ENCODE measurements at places on chromosomes 4 and X.

DNA sequence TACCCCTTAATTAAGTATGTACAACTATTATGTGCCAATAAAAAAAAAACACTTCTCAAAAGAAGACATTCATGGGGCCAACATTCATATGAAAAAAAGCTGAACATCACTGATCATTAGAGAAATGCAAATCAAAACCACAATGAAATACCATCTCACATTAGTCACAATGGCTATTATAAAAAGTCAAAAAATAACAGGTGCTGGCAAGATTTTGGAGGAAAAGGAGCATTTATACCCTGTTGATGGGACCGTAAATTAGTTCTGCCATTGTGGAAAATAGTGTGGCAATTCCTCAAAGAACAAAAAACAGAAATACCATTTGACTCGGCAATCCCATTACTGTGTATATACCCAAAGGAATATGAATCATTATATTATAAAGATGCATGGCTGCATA, 229.9 kb downstream of the PAPSS1 start:
- DNase-seq: no peak

- no peak for DNase-seq
These were observed 518.7 kb downstream of the GRXCR1 start for GRCh38 chr4:43411226-43411625.

DNA sequence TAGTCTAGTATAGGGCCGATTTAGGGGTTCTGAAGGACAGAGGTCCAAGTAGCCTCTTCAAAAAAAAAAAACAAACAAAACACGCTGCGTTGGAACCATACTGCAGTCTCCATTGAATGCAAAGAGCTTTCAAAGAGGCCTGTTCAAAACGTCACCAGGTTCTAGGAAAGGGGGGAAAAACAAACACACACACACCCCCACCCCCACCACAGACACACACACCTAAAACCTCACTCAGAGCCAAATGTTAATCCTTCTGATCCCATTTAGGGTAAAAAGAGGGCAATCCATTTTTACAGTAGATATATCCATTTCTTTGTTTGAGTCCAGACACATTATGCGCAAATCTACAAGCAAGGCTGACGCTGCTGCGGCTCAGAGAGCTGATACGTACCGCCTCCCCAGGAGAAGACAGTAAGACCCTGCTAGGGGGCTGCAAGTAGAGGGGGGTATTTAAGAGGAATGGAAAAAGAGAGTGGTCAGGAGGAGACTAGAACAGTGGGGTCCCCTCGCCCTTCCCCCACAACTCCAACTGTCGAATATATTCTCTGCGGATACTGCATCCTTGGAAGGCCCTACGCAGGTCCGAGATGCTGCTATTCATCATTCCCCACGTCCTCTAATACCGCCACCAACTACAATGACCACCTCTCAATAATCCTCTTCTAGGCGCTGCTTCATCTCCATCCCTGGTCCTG, 1.3 kb downstream of the NKRF start:
- no peak for DNase-seq

GRCh38 chr4:38774181-38774955, 8.4 kb downstream of the TLR10 start:
- no peak for DNase-seq

- no peak for DNase-seq
These were observed 315.5 kb upstream of the BOD1L1 start for GRCh38 chr4:13942977-13943376.

DNA sequence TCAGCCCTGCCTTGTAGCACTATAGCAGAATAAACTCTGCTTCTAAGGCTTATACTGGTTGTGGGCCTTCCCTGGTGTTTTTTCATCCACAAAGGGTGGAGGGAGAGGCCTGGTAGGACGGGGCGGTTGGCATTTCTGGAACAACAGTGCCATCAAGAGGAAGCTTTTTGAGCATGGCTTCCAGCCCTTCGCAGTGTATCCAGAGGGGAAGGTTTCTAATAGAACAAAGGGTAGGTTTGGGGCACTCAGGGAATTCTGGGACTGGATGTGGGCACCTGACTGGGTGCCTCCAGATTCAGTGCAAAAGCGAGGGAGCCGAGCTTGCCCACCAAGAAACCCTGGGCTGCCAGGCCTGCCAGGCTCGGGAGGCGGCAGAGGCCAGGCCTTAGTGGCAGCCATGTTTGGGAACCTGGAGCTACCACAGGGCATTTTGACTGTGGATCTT, 229.6 kb upstream of the AGTR2 start:
- DNase-seq: peak; percentile 56

DNA sequence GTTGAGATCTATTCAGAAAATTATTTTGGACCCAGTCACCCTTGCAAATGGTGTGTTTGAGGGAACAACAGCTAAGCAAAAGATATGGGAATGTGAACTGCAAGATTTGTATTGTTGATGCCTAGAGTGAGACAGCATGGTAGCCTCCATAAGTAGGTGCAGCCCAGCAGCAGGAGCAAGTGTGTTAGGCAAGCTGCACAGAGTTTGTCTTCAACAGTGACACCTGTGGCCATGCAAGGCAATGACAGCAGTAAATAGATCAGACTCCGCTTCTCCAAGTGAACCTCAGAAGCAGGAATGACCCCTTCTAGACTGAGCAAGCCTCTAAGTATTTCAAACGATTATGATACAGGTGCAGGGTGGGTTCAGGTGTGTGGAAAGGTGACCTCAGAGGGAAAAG, 133.4 kb upstream of the MSX1 start:
- no peak for DNase-seq

DNA sequence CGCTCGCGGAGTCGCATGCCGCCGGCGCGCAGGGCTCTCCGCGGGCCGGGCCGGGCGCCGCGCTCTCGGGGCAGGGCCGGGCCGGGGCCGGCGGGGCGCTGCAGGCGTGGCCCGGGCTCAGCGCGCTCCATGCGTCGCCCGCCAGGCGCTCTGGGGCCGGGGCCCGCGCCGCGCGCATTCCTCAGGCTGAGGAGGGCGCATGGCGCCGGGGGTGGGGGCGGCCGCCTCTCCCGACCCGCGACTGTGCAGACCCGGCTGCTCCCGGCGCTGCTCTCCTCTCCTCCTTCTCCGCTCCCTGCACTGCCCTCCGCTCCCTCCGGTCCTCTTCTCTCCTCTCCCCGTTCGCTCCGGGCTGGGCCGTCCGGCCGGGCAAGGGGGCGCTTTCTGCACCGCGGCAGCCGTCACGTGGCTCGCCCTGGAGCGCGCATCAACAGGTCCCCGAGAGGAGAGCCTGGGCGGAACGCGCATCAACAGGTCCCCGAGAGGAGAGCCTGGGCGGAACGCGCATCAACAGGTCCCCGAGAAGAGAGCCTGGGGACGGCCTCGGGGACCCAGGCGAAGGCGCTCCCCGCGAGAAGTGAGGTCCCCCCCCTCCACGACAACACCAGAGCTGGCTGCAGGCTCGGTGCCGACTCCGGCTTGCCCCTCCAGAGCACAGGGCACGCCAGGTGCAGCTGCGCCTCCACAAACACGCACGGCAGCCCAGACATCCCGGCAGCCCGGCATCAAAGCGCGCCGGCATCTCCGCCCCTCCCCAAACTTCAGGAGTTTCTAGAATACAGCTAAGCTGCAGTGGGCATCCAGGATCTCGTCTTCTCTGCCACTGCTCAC, 12.9 kb downstream of the PPP2R3B start:
- no peak for DNase-seq

GRCh38 chr4:157977086-157977485, 195.7 kb downstream of the GASK1B start:
- no peak for DNase-seq

DNA sequence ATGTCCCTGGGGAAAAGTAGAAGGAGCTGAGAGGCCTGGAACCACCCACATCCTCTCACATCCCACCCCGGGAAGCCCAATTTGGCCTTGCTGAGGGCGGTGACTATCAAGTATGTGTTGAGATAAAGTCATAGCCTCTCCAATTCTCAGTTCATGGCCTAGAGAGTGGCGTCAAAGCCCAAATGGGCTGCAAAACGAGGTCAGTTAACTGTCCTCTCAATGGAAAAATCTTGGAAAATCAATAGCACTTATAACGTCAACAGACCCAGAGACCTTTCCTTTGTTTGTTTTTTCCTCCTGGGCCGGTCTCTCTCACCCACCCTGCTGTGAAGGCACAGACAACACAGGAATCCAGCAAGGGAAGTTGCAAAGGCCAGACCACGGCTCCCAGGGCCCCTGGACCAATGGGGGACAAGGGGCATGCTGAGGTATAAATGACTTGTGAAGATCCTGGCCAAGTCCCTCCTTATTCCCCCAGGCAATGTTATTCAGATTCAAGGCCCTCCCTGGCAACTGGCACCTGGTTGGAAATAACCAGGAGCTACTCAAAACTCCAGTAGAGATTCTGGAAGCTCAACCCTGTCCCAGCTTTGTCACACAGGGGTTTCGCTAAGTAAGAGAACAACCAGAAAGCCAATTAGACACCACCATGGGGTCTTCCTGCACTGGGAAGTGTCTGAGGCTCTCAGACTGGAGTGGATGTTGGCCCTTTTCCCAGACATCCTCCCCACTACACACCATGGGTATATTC, 38.6 kb downstream of the TSC22D3 start:
- DNase-seq: no peak

- no peak for DNase-seq
These were observed 67.4 kb upstream of the CITED1 start for GRCh38 chrX:72373136-72373535.

- no peak for DNase-seq
These were observed 55.4 kb upstream of the ESX1 start for GRCh38 chrX:104310090-104310489.

DNA sequence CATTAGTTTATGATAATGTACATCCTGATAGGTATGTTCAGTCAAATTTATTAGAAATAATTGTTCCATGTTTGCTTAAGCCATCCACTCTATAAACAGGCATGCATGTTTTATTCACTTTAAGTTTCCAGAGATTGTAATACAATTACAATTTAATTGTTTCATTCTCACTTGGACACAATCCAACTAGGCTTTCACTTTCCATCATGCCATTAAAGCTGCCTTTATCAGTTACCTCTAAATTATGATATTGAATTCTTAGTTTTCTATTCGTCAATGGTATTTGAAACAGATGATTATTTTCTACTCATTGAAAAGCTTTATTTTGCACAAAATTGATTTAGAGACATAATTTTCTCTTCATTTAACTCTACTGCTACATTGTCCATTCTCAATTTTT, 1196.3 kb downstream of the RAPGEF2 start:
- DNase-seq: no peak

GRCh38 chrX:110153244-110153643, 150.3 kb downstream of the TMEM164 start:
- no peak for DNase-seq

DNA sequence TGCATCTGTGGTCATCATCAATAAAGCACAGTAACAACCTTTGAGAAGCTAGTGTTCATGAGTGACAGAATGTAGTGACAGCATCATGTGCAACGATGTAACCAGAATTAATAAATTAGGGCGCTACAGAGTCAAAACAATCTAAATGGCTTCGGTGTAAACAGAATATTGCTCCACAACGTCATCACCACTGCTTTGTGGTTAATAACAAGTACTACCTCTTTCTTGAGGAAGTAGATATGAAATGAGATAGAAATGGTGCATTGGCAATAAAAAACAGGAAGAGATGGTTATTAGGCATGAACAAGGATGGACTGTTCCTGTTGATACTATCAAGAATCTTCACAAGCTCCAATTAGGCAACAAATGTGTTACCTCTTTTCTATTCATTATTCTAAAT, 8.7 kb upstream of the PDHA2 start:
- DNase-seq: no peak

GRCh38 chrX:10667143-10667542, 46.8 kb upstream of the MID1 start:
- DNase-seq: no peak

DNA sequence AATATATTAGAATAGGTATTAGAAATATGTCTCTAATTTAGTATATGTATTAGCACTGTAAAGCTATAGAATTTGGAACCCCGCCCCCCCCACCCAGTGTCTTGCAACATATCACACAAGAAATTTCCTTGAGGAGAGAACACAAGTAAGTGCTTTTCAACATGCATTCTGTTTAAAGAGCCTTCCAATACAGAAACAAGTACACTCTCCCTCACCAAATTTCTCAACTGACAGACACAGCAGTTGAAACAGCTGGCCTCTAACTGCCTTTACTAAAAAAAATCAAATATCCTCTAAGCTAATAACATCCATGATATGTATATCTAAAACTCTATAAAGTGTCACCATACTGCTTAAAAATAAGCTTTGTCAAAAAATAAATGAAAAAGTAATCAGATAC, 12.4 kb downstream of the CAMK2D start:
- no peak for DNase-seq

GRCh38 chrX:11423362-11423818, 130.2 kb downstream of the AMELX start:
- DNase-seq: no peak

- DNase-seq: no peak
These were observed 6.8 kb downstream of the RBM47 start for GRCh38 chr4:40622913-40623312.

DNA sequence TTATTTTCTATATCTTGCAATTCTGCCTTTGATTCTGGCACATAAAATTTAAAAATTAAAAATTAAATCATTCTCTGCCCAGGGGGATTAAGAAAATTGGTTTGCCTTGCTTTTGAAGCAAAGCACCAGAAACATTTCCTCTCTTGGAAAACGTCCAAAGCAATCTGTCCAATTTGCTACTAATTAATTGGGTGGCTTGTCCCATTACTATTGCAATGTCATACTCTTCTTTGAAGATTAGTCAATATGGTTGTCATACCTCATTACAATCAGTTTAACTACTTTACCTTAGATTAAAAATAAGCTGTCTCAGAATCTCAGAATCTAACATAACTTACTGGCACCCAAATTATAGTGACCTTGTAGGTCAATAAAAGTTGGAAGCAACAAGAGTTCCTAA, 208.8 kb downstream of the TMA16 start:
- DNase-seq: no peak

GRCh38 chr4:158996669-158997074, 106.2 kb upstream of the RAPGEF2 start:
- DNase-seq: no peak

- DNase-seq: no peak
These were observed 448.3 kb upstream of the SLIT2 start for GRCh38 chr4:19803406-19803805.

- DNase-seq: no peak
These were observed 155.1 kb downstream of the PDGFRA start for GRCh38 chr4:54384152-54384551.

DNA sequence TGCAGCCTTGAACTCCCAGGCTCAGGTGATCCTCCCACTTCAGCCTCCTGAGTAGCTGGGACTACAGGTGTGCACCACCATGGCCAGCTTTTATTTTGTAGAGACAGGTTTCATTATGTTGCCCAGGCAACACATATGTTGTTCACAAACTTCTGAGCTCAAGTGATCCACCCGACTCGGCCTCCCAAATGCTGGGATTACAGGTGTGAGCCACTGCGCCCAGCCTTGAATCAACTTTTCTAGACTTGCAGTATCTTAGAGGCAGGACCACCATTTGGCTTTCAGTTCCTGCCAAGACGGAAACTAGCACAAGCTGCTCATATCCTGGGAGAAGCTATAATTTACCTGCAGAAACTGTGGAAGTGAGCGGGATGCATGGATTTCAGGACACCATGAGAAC, 19.9 kb downstream of the NAT8L start:
- DNase-seq: no peak

GRCh38 chr4:834368-835147, 8.6 kb upstream of the CPLX1 start:
- no peak for DNase-seq
